ENCODE measurements at places on chromosomes 7 and 10. TPM values are rescaled to one million over a fixed set of nuclear protein-coding genes. Genes with fewer than 3 reads are reported as not detected.

The TCTN3 gene
- total RNA-seq: 17.3 TPM

The RAMP3 gene
- 7.8 TPM for total RNA-seq

The HIBADH gene
- 9.8 TPM for total RNA-seq

The STK31 gene
- total RNA-seq: 0.16 TPM

The SFTPD gene
- 2.0 TPM for total RNA-seq

The HILPDA gene
- total RNA-seq: 157 TPM

The IL6 gene
- total RNA-seq: not detected

The GNG11 gene
- total RNA-seq: 1.4 TPM

The HOXA11 gene
- not detected for total RNA-seq

The C10orf67 gene
- total RNA-seq: 0.08 TPM

The IKZF5 gene
- 7.7 TPM for total RNA-seq

The POLR2J3 gene
- total RNA-seq: 13.8 TPM

The SPDYE16 gene
- not detected for total RNA-seq

The CALCR gene
- total RNA-seq: not detected

The CACNB2 gene
- 0.40 TPM for total RNA-seq

The GTF2IRD1 gene
- total RNA-seq: 49.1 TPM

The PANK1 gene
- 5.7 TPM for total RNA-seq

The CPN1 gene
- not detected for total RNA-seq

The RBP3 gene
- total RNA-seq: not detected

The ITPRID1 gene
- total RNA-seq: 0.28 TPM

The SPDYE3 gene
- total RNA-seq: not detected

The HOXA13 gene
- not detected for total RNA-seq

The METTL27 gene
- 1.9 TPM for total RNA-seq

The CCDC3 gene
- total RNA-seq: 4.3 TPM

The SEC31B gene
- total RNA-seq: 3.2 TPM

The ADRB1 gene
- 0.04 TPM for total RNA-seq

The DNAJB12 gene
- total RNA-seq: 21.6 TPM

The CHAT gene
- total RNA-seq: not detected

The GRID1 gene
- total RNA-seq: 0.68 TPM

The ZDHHC6 gene
- total RNA-seq: 19.9 TPM

The MKX gene
- 1.4 TPM for total RNA-seq

The LEP gene
- 0.12 TPM for total RNA-seq

The GIMAP4 gene
- total RNA-seq: 3.4 TPM

The PIP gene
- total RNA-seq: 0.56 TPM

The NRF1 gene
- 9.1 TPM for total RNA-seq

The CYP17A1 gene
- 0.76 TPM for total RNA-seq

Measured in esophagus mucosa (tissue), 1 donor.